ENCODE measurements at places on chromosomes 7 and 10. TPM values are rescaled to one million over a fixed set of nuclear protein-coding genes. Genes with fewer than 3 reads are reported as not detected.

GRCh38 chr10:69516316-69516715 lies 56.9 kb downstream of the NEUROG3 start:
- DNase-seq, result peak; percentile 90
- H3K27me3 ChIP-seq, result no peaks in the 10 kb centered on the region
- H3K36me3 ChIP-seq, result peaks cover 5% of the 10 kb centered on the region
- H3K27ac ChIP-seq, result no peak overlapping the region

DNA sequence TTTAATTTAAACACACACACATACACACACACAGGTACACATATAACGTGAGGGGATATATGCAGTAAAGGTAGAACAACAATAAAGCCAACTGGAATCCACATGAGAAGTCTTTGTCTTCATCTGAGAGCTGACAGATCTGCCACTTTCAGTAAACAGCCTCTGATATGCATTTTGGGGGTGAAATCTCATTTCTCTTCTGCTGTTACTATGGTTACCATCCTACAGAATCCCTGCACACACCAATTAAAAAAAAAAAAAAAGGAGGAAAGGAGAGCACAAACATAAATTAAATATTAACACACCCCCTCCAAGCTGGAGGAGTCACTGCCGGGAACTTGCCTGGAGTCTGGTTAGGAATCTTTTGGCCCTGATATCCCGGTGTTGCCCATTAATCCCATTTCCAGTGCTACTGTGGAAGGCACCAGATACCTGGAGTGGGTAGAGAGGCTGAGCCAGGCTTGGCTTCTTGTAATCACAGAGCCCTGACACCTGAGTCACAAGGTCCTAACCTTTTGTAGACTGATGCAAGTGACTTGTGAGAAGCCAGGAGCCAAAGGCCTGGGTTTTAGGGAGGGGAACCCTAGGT lies 169.1 kb downstream of the LHFPL3 start:
- no peaks in the 10 kb centered on the region for H3K4me1 ChIP-seq
- no peaks in the 10 kb centered on the region for H3K36me3 ChIP-seq
- no peak overlapping the region for H3K27ac ChIP-seq
- H3K4me3 ChIP-seq, result no peak overlapping the region

GRCh38 chr7:68470836-68471435 lies 1127.3 kb upstream of the AUTS2 start:
- no peak for DNase-seq
- H3K4me3 ChIP-seq, result no peak overlapping the region
- H3K27ac ChIP-seq, result no peak overlapping the region
- no peaks in the 10 kb centered on the region for H3K27me3 ChIP-seq
- no peaks in the 10 kb centered on the region for H3K36me3 ChIP-seq

The UPK3B gene
- 2.1 TPM for total RNA-seq

GRCh38 chr7:35546691-35547429 lies 148.1 kb downstream of the HERPUD2 start:
- H3K4me3 ChIP-seq, result no peak overlapping the region
- no peaks in the 10 kb centered on the region for H3K4me1 ChIP-seq
- no peak overlapping the region for H3K27ac ChIP-seq
- no peaks in the 10 kb centered on the region for H3K27me3 ChIP-seq
- no peaks in the 10 kb centered on the region for H3K36me3 ChIP-seq
- DNase-seq, result no peak

- H3K4me3 ChIP-seq, result no peak overlapping the region
- H3K36me3 ChIP-seq, result no peaks in the 10 kb centered on the region
- H3K4me1 ChIP-seq, result no peaks in the 10 kb centered on the region
- no peaks in the 10 kb centered on the region for H3K27me3 ChIP-seq
- H3K27ac ChIP-seq, result no peak overlapping the region
- peak; percentile 5 for DNase-seq
Observed at GRCh38 chr7:149871576-149871975, 2.2 kb upstream of the ATP6V0E2 start.

DNA sequence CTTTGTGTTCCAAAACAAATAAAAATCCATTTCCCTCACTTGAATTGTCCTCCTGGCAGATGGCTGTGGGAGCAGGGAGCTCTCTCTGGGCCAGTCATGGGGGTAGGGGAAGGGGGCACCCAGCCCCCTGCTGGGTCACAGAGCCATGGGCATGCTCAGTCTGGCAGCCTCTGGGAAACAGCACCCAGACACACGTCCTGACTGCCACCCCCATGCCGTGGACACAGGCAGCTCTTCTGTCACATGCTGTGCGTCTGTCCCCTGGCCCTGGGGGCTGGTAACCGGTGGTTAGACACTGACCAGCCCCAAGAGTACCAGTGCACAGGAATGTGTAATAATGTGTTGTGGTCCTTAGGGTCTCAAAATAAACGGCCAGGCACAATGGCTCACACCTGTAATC lies 47.0 kb downstream of the RASGEF1A start:
- H3K27ac ChIP-seq, result no peak overlapping the region
- H3K27me3 ChIP-seq, result no peaks in the 10 kb centered on the region
- no peak overlapping the region for H3K4me3 ChIP-seq
- H3K36me3 ChIP-seq, result no peaks in the 10 kb centered on the region
- DNase-seq, result no peak

GRCh38 chr10:127236266-127236665 lies 39.9 kb upstream of the INSYN2A start:
- H3K27ac ChIP-seq, result no peak overlapping the region
- H3K27me3 ChIP-seq, result no peaks in the 10 kb centered on the region
- H3K4me1 ChIP-seq, result no peaks in the 10 kb centered on the region
- H3K4me3 ChIP-seq, result no peak overlapping the region
- DNase-seq, result no peak
- H3K36me3 ChIP-seq, result no peaks in the 10 kb centered on the region

GRCh38 chr10:15209827-15210509 lies 41.5 kb upstream of the NMT2 start:
- no peak overlapping the region for H3K27ac ChIP-seq
- peaks cover 29% of the 10 kb centered on the region for H3K36me3 ChIP-seq
- DNase-seq, result peak; percentile 80
- no peaks in the 10 kb centered on the region for H3K27me3 ChIP-seq
- no peaks in the 10 kb centered on the region for H3K4me1 ChIP-seq

DNA sequence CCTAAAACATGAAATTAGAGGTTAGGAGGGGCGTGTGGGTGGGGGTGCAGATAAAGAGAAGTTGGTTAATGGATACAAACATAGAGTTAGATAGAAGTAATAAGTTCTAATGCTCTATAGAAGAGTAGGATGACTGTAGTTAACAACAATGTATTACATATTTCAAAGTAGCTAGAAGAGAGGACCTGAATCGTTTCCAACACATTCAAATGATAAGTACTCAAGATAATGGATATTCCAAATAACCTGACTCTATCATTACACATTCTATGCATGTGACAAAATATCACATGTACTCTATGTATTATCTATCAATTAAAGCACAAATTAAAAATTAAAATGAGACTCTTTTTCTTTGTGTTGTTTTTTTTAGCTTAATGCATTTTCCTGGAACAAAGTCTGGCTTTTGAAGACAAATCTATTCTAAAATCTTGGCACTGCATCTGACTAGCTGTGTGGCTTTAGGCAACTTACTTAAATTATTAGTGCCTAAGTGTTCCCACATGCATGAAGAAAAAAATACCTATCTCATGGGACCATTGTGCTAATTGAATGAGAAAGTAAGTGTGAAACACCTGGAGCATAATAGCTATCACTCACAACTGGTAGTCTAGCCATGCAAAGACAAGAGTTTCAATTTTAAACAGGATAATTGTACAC lies 75.7 kb downstream of the SEMA3C start:
- no peak overlapping the region for H3K4me3 ChIP-seq
- no peaks in the 10 kb centered on the region for H3K36me3 ChIP-seq
- no peak overlapping the region for H3K27ac ChIP-seq
- no peaks in the 10 kb centered on the region for H3K4me1 ChIP-seq

- H3K4me1 ChIP-seq, result no peaks in the 10 kb centered on the region
- H3K36me3 ChIP-seq, result no peaks in the 10 kb centered on the region
- H3K27ac ChIP-seq, result no peak overlapping the region
- H3K4me3 ChIP-seq, result no peak overlapping the region
- no peak for DNase-seq
Observed at GRCh38 chr7:17152721-17153120, 145.7 kb upstream of the AHR start.

- H3K4me3 ChIP-seq, result no peak overlapping the region
- H3K27me3 ChIP-seq, result no peaks in the 10 kb centered on the region
- no peak for DNase-seq
Observed at GRCh38 chr7:24816868-24817267, 59.6 kb upstream of the GSDME start.

- H3K4me1 ChIP-seq, result no peaks in the 10 kb centered on the region
- H3K36me3 ChIP-seq, result peaks cover 31% of the 10 kb centered on the region
- H3K27ac ChIP-seq, result no peak overlapping the region
- DNase-seq, result no peak
Observed at GRCh38 chr10:68572151-68572550, 12.0 kb downstream of the TET1 start.

The IDE gene
- total RNA-seq, result 45.0 TPM

The COL28A1 gene
- total RNA-seq, result 0.92 TPM

- no peaks in the 10 kb centered on the region for H3K4me1 ChIP-seq
- H3K27ac ChIP-seq, result no peak overlapping the region
- H3K36me3 ChIP-seq, result peaks cover 2% of the 10 kb centered on the region
Observed at GRCh38 chr7:66687186-66687585, 53.3 kb upstream of the RABGEF1 start.
